ENCODE measurements at places on chromosomes 1 and 21.

- DNase-seq, result no peak
Measured at GRCh38 chr1:29331729-29332128, 95.4 kb downstream of the PTPRU start.

- peak; percentile 65 for DNase-seq
Measured at GRCh38 chr21:35323947-35324346, 274.8 kb upstream of the RUNX1 start.

- DNase-seq, result no peak
Measured at GRCh38 chr1:19596065-19596713, 47.9 kb upstream of the NBL1 start.

DNA sequence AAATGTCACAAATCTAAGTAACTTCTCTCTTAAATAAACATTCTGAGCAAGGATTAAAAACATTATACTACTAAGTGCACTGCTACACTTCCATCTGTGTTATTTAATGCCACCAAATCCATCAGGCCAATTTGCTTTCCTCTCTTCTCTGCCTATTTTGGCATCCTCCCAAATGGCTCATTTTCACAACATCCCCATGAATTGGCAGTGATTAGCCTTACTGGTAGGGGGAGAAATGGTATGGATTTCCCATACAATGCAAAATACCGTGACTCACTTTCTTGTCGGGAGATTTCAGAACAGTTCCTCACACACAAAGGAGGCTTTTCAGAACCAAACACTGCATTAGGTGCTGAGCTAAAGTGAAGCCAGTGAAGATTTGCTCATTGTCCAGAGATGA, 195.7 kb downstream of the MIS18A start:
- DNase-seq, result no peak

DNA sequence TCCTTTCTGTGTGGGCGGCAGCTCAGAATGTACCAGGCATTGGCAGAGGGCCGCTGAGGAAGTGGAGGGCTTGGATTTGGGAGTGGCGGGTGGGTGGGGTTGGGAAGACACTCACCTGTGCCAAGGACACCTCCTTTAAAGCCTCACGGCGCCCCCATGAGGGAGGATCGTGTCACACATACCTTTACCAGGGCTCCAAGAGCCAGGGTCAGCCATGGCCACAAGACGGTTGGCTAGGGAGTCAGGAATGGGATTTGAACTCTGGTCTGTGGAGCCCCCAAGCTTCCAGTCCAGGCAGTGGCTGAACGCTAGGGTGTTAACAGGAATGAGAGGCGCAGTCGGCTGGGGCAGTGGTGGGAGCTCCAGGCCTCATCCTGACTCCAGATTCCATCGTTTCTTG, 4.6 kb downstream of the NBL1 start:
- DNase-seq, result peak; percentile 52

- no peak for DNase-seq
Measured at GRCh38 chr1:31732343-31732742, 28.5 kb upstream of the COL16A1 start.

DNA sequence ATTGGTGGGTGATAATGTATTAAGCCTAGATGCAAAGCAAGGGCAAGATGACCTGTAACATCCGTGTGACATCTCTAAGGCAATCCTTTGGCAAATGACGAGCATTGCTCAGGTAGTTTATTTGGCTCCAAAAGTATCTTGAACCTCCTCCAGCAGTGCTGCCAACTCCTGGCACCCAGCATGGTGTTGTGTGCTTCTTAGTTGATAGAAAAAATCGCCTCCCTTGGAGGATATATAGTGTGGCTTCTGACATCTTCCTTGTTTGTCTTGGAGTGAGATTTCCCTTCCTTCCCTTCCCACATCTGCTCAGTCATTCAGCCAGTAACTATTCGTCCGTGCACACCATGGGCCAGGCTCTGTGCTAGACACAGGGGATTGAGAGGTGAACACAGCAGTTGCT, 121.8 kb downstream of the TOMM20 start:
- no peak for DNase-seq

DNA sequence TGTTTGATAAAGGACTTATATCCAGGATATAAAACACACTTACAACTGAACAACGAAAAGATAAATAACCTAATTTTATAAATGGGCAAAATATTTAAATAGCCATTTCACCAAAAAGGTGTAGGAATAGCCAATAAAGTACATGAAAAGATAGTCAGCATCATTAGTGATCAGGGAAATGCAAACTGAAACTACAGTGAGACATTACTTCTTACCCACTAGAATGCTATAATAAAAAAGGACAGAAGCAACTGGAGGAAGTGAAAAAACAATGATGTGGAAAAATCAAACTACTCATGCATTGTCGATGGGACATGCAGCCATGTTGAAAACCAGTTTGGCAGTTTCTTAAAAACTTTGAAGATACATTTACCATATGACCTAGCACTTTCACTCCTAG, 43.4 kb upstream of the HSD3B1 start:
- DNase-seq, result no peak

DNA sequence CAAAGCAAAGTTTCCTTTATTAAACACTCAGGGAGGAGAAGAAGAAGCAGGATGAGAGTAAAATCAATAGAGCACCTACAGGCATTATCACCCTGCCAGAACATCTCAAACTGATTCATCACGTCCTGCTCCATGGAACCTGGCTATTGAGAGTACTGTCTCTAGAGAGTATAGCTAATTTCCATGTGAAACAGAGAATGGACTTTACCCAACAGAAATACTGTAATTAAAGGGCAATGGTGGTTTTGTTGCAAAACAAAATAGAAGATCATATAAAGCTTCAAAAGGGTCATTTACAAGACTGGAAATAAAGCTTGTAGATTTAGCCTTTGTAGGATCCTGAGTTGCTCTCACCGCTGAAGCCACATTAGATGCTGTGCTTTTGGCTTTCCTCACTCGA, 69.3 kb downstream of the XCL1 start:
- DNase-seq, result no peak

DNA sequence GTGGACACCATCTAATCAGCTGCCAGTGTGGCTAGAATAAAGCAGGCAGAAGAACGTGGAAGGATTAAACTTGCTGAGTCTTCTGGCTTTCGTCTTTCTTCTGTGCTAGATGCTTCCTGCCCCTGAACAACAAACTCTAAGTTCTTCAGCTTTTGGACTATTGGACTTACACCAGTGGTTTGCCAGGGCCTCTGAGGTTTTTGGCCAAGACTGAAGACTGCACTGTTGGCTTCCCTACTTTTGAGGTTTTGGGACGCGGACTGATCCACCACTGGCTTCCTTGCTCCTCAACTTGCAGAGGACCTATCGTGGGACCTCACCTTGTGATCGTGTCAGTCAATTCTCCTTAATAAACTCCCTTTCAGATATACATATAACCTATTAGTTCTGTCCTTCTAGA, 696.1 kb upstream of the NCAM2 start:
- no peak for DNase-seq

- DNase-seq, result no peak
Measured at GRCh38 chr21:39531064-39531463, 79.3 kb downstream of the SH3BGR start.

GRCh38 chr1:61825393-61825792, 83.1 kb downstream of the PATJ start:
- no peak for DNase-seq

GRCh38 chr1:240194120-240194519, 102.4 kb downstream of the FMN2 start:
- peak; percentile 78 for DNase-seq

Data from cardiac fibroblast (primary cell).